GF-D8 (cell line): ENCODE measurements at places on chromosomes 13 and 19.
A peak's percentile ranks its signal among the peaks of the same experiment; 100 is the strongest.

- DNase-seq = no peak
Measured at GRCh38 chr13:107421951-107422350, 793.4 kb downstream of the LIG4 start.

GRCh38 chr19:40685563-40685962, 4.9 kb downstream of the NUMBL start:
- DNase-seq = no peak

- no peak for DNase-seq
Measured at GRCh38 chr13:21932578-21932977, 261.7 kb downstream of the FGF9 start.

- DNase-seq = no peak
Measured at GRCh38 chr19:36838784-36839324, 667 bp upstream of the ZNF790 start.

- DNase-seq = no peak
Measured at GRCh38 chr19:51430221-51430620, 12.8 kb upstream of the SIGLEC10 start.

DNA sequence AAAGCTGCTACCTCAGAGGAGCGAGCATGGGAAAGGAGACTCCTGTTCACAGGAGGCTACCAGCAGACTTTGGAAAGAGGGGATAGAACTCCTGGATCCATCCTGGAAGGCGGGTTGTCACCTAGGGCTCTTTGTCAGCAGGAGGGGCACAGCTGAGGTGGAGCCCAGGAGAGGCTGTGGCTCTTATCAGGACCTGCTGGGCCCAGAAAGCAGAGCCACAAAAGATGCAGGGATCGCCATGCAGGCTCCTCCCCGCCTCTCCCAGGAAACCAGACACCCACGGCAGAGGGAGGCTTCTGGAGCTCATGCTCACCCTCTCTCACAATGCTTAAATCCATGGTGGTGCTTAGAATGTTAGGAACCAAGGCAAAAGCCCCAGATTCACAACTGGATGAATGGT, 994.2 kb downstream of the UQCRFS1 start:
- no peak for DNase-seq

DNA sequence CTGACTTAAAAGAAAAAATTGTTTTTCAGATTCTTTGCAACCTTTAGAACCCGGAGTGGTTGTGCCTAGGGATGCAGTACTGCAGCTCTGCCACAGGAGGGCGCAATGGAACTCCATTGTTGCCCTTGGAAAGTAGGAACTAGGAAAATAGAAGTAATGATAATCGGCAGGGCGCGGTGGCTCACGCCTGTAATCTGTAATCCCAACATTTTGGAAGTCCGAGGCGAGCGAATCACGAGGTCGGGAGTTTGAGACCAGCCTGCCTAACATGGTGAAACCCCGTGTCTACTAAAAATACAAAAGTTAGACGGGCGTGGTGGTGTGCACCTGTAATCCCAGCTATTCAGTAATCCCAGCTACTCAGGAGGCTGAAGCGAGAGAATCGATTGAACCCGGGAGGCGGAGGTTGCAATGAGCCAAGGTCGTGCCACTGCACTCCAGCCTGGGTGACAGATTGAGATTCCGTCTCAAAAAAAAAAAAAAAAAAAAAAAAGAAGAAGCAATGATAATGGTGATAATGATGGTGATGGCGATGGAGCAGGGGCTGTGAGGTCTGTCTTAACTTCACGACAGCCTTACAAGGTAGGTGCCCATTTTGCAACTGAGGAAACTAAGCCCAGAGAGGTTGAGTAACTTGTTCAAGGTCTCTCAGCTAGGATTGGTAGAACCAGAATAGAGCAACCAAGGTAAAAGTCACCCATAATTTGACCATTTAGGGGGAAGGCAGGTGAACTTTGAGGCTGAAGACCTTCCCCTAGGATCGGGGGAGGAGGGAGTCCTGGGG, 5.5 kb upstream of the ADAMTS10 start:
- DNase-seq = peak; percentile 9

GRCh38 chr19:49362048-49362928, at the start of gene TEAD2:
Gene TEAD2, minus strand, starts transcription at chr19:49362416. Its CDS starts 2,341 bp downstream, at chr19:49360075.
- no peak for DNase-seq
